Putamen (tissue), 1 donor: ENCODE measurements at places on chromosomes 13 and 19.

- DNase-seq = no peak
Measured at GRCh38 chr13:38462605-38463004, 113.0 kb downstream of the UFM1 start.

- DNase-seq = no peak
Measured at GRCh38 chr13:34640179-34640992, 301.7 kb upstream of the NBEA start.

GRCh38 chr19:38470788-38471480 is 37.4 kb downstream of the RYR1 start:
- no peak for DNase-seq

DNA sequence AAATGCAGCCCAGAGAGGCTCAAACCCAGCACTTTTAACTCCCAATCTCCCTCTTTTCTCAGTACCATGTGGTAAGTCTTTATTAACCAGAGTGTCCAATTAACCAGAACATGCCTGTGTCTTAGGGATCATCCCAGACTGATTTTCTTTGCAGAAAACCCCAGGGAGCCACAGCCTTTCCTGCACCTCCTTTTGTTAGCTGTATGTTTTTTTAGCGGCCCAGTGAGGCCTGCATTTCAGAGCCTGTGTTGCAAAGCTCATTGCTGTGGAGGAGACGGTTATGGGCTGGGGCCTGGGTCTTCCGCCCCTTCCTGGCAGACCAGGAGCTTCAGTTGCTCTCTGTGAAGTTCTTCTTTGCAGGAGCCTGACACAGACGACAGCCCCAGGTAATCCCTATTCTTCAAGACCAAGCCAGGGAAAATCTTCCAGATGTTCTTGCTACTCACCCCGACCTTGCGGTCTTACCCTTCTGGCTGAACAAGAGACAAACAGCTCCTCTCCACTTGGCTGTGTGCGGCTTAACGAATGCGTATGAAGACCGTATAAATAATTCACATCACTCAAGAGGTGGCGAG is 70.7 kb upstream of the TSHZ3 start:
- no peak for DNase-seq

- DNase-seq = no peak
Measured at GRCh38 chr19:39297931-39298634, 1.9 kb downstream of the IFNL1 start.

- DNase-seq = no peak
Measured at GRCh38 chr19:31127134-31127967, 221.9 kb downstream of the TSHZ3 start.

- no peak for DNase-seq
Measured at GRCh38 chr13:34025746-34026145, 207.8 kb downstream of the RFC3 start.

DNA sequence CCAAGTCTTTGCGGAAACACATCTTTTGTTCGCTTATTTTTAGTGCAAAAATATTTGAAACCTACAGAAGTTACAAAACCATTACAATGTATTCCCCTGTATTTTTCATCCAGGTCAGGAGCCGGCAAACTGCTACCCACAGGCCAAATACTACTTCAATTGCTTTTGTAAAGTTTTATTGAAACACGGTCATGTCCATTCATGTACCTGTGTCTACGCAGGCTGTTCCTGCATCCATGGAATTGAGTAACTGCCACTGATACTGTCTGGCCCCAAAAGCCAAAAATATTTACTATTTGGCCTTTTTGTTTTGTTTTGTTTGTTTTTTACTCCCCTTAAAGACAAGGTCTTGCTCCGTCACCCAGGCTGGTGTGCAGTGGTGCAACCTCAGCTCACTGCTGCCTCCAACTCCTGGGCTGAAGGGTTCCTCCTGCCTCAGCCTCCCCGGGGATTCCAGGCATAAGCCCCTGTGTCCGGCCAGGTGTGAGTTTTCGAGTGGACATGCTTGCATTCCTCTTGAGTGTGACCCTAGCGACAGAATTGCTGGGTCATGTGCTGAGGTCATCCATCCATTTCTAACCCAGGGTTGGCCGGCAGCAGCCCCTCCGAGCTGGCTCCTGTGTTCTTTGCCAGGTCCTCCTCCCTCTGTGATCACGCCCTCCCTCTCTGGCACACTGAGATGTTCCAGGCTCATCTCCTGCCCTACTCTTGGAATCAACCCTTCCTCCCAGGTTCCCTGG is 10.9 kb upstream of the S1PR4 start:
- no peak for DNase-seq
